Neural crest cell (in vitro differentiated cells): ENCODE measurements at places on chromosomes 6 and 20. TPM values are rescaled to one million over a fixed set of nuclear protein-coding genes. Genes with fewer than 3 reads are reported as not detected.

GRCh38 chr20:62953839-62954703 is 1.6 kb downstream of the SLC17A9 start:
- H3K4me3 ChIP-seq, result peak overlapping the region; percentile 76
- peak overlapping the region; percentile 57 for H3K27ac ChIP-seq
- no peaks in the 10 kb centered on the region for H3K27me3 ChIP-seq
- DNase-seq, result peak; percentile 45
- peaks cover 17% of the 10 kb centered on the region for H3K4me1 ChIP-seq

GRCh38 chr6:84867521-84867920 is 103.1 kb upstream of the TBX18 start:
- no peaks in the 10 kb centered on the region for H3K4me1 ChIP-seq
- no peaks in the 10 kb centered on the region for H3K36me3 ChIP-seq

Gene MUC21
- total RNA-seq, result not detected in 2 replicates

GRCh38 chr6:106609699-106610098 is 19.6 kb downstream of the RTN4IP1 start:
- H3K4me3 ChIP-seq, result no peak overlapping the region
- H3K27ac ChIP-seq, result no peak overlapping the region
- no peaks in the 10 kb centered on the region for H3K4me1 ChIP-seq
- no peak for DNase-seq
- H3K36me3 ChIP-seq, result peaks cover 10% of the 10 kb centered on the region

- H3K4me3 ChIP-seq, result no peak overlapping the region
- H3K4me1 ChIP-seq, result peaks cover 14% of the 10 kb centered on the region
Measured at GRCh38 chr20:51411870-51412269, 130.6 kb downstream of the NFATC2 start.

- peaks cover 6% of the 10 kb centered on the region for H3K4me1 ChIP-seq
- H3K27ac ChIP-seq, result no peak overlapping the region
- H3K36me3 ChIP-seq, result no peaks in the 10 kb centered on the region
Measured at GRCh38 chr6:157867155-157867559, 44.1 kb downstream of the SNX9 start.

GRCh38 chr20:62815066-62815991 is 1.5 kb upstream of the COL9A3 start:
- no peak for DNase-seq
- peaks cover 11% of the 10 kb centered on the region for H3K4me1 ChIP-seq
- no peak overlapping the region for H3K27ac ChIP-seq
- H3K36me3 ChIP-seq, result no peaks in the 10 kb centered on the region
- peak overlapping the region; percentile 68 for H3K4me3 ChIP-seq
- peaks cover 33% of the 10 kb centered on the region for H3K27me3 ChIP-seq

DNA sequence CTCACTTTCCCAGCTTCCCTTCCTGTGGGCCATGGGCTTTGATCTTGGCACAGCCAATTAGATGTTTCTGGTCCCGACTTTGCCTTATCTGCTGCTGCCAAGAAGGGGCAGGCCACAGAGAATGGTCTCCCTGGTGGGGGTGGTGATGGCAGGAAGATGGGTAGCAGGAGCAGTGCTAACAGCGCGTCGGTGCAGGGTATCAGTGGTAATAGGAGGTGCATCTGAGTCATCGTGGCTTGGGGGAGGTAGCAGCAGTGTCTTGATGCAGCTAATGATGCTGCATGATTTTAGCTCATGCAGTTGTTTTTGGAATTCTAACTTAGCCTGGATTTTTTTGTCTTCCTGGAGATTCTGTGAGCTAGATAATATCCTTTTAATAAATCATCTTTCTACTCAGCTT is 18.9 kb upstream of the MAS1 start:
- H3K27ac ChIP-seq, result no peak overlapping the region
- H3K36me3 ChIP-seq, result no peaks in the 10 kb centered on the region
- peaks cover 2% of the 10 kb centered on the region for H3K27me3 ChIP-seq
- H3K4me3 ChIP-seq, result no peak overlapping the region
- H3K4me1 ChIP-seq, result no peaks in the 10 kb centered on the region

Gene TSPO2
- total RNA-seq, result not detected in 2 replicates

Gene APCDD1L
- total RNA-seq, result not detected in 2 replicates

GRCh38 chr6:112563368-112563767 is 216.2 kb downstream of the RFPL4B start:
- no peaks in the 10 kb centered on the region for H3K27me3 ChIP-seq
- H3K27ac ChIP-seq, result peak overlapping the region; percentile 90
- no peak for DNase-seq
- peaks cover 6% of the 10 kb centered on the region for H3K36me3 ChIP-seq

- H3K4me3 ChIP-seq, result no peak overlapping the region
- H3K27ac ChIP-seq, result no peak overlapping the region
- DNase-seq, result no peak
- H3K36me3 ChIP-seq, result no peaks in the 10 kb centered on the region
- H3K27me3 ChIP-seq, result no peaks in the 10 kb centered on the region
Measured at GRCh38 chr6:2937627-2938003, 33.8 kb downstream of the SERPINB6 start.

GRCh38 chr6:100101644-100102043 is 107.6 kb upstream of the MCHR2 start:
- no peaks in the 10 kb centered on the region for H3K36me3 ChIP-seq
- H3K27ac ChIP-seq, result no peak overlapping the region
- no peak for DNase-seq

GRCh38 chr20:46900826-46901225 is 6.2 kb downstream of the EYA2 start:
- peaks cover 3% of the 10 kb centered on the region for H3K4me1 ChIP-seq
- H3K4me3 ChIP-seq, result no peak overlapping the region
- H3K27ac ChIP-seq, result no peak overlapping the region
- no peaks in the 10 kb centered on the region for H3K36me3 ChIP-seq
- no peak for DNase-seq
- peaks cover 74% of the 10 kb centered on the region for H3K27me3 ChIP-seq

DNA sequence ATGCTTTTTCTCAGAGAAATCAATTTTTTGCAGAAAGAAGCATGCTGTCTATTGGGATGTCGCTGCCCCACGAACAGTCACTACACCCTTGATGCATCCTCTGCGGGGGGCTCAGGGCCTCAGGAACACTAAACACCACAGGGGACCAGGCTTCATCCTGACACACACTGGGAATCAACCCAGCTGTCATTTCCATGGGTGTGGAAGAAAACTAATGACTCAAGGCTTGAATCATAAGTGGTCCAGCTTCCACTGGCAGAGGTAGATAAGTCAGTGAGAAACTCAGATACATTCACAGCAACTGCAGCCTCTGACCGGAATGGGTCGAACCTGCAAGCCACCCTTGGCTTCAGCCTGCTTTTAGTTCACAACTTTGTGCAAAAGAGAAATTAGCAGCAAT is 81.3 kb upstream of the SPTLC3 start:
- no peak overlapping the region for H3K27ac ChIP-seq
- no peaks in the 10 kb centered on the region for H3K36me3 ChIP-seq
- no peak for DNase-seq
- H3K4me1 ChIP-seq, result peaks cover 23% of the 10 kb centered on the region
- H3K27me3 ChIP-seq, result no peaks in the 10 kb centered on the region

DNA sequence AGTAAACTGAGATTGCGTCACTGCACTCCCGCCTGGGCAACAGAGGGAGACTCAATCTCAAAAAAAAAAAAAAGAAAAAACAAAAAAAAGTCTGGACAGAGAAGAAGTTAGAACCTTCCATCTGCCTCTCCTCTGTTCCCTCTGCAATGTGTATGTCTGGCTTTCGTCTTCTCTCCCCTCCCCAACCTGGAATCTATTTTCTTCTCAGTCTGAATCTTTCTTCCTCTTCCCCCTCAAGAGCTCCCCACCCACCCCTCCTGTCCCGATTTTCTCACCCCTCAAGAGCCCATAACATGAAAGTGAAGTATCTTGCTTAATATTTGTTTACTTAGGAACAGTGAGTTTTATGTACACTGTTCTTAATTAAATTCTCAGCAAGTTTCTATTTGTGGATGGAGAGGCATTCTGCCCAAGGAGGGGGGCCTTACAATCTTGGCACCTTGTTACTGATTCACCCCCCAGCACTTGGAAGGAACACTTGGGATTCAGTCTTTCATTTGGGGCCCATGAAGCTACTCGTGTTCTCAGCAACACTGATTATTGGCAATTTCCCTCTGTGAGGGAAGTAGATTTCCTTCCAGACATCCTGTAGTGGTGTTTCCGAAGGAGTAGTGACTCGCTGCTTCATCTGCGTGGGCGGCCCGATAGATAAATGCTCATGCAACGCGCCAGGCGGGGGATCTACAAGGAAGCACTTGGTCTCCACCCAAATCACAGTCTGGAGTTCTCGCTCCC is 69.3 kb upstream of the SRSF6 start:
- no peak overlapping the region for H3K4me3 ChIP-seq
- H3K36me3 ChIP-seq, result no peaks in the 10 kb centered on the region
- H3K27ac ChIP-seq, result no peak overlapping the region
- no peak for DNase-seq
- H3K4me1 ChIP-seq, result no peaks in the 10 kb centered on the region

GRCh38 chr6:117976030-117976651 is 69.1 kb downstream of the SLC35F1 start:
- DNase-seq, result peak; percentile 29
- H3K4me3 ChIP-seq, result no peak overlapping the region
- peaks cover 12% of the 10 kb centered on the region for H3K36me3 ChIP-seq
- H3K27me3 ChIP-seq, result no peaks in the 10 kb centered on the region
- H3K27ac ChIP-seq, result peak overlapping the region; percentile 38

- H3K27me3 ChIP-seq, result no peaks in the 10 kb centered on the region
- H3K4me3 ChIP-seq, result no peak overlapping the region
- H3K4me1 ChIP-seq, result peaks cover 4% of the 10 kb centered on the region
- H3K27ac ChIP-seq, result no peak overlapping the region
Measured at GRCh38 chr6:7196685-7197283, 89.0 kb downstream of the RREB1 start.

GRCh38 chr6:17182961-17183360 is 81.1 kb downstream of the STMND1 start:
- no peaks in the 10 kb centered on the region for H3K36me3 ChIP-seq
- no peaks in the 10 kb centered on the region for H3K27me3 ChIP-seq
- no peak for DNase-seq
- H3K27ac ChIP-seq, result no peak overlapping the region
- H3K4me1 ChIP-seq, result peaks cover 9% of the 10 kb centered on the region

DNA sequence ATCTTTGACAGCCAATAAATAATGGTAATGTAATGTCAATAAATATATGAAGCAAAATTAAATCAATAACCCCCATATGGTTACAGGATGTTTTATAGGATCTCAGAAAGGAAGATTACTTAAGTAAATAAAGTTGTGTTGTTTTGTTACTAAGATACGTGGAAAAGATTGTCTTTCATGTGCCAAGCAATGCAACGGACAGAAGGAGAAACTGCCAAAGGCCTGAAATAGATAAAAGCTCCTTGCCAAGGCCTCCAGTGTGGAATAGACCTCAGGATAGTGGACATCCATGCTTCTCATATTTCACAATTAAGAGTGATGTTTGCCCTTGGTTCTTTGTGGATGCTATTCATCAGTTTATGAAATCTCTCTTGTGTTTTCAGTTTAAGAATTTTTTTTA is 16.4 kb upstream of the FNDC1 start:
- no peak for DNase-seq
- peaks cover 16% of the 10 kb centered on the region for H3K27me3 ChIP-seq
- no peak overlapping the region for H3K27ac ChIP-seq
- peaks cover 3% of the 10 kb centered on the region for H3K4me1 ChIP-seq

Gene ZNF334
- 21.0 and 21.4 TPM in 2 replicates for total RNA-seq

Gene FAM110A
- total RNA-seq, result 16.8 and 17.4 TPM in 2 replicates

Gene DEFB132
- not detected in 2 replicates for total RNA-seq

DNA sequence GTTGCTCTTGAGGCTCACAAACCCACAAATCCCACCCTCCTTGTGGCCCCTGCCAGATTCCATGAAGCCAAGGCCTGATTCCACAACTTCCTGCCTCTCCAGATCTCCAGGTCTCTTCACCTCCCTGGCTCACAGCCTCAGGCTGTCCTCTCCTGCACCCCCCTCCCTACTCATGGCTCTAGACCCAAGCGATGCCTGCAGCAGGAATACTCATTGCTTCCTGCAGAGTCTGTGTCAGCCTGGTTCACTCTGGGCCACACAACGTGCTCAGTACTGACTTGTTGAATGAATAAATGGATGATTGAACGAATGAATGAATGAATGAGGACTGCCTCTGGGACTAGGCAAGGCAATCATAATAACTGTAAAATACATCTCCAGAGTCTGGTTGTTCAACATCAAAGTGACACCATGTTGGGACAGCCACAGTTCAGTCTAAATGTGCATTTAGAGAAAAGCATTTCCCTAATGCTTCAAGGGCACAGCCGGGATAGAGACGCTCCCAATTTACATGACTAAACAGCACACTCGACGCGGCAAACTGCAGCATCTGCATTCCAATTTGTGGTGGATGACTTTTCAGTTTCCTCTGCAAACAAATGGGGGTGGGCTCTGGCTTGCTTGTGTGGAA is 139.9 kb downstream of the GRM4 start:
- H3K36me3 ChIP-seq, result no peaks in the 10 kb centered on the region
- no peak overlapping the region for H3K4me3 ChIP-seq
- no peak for DNase-seq
- H3K27ac ChIP-seq, result no peak overlapping the region
- peaks cover 18% of the 10 kb centered on the region for H3K4me1 ChIP-seq

Gene LY86
- not detected in 2 replicates for total RNA-seq

- no peaks in the 10 kb centered on the region for H3K27me3 ChIP-seq
- H3K27ac ChIP-seq, result no peak overlapping the region
- H3K36me3 ChIP-seq, result no peaks in the 10 kb centered on the region
- DNase-seq, result peak; percentile 46
- H3K4me1 ChIP-seq, result no peaks in the 10 kb centered on the region
- no peak overlapping the region for H3K4me3 ChIP-seq
Measured at GRCh38 chr6:161393839-161394364, 120.0 kb upstream of the AGPAT4 start.

DNA sequence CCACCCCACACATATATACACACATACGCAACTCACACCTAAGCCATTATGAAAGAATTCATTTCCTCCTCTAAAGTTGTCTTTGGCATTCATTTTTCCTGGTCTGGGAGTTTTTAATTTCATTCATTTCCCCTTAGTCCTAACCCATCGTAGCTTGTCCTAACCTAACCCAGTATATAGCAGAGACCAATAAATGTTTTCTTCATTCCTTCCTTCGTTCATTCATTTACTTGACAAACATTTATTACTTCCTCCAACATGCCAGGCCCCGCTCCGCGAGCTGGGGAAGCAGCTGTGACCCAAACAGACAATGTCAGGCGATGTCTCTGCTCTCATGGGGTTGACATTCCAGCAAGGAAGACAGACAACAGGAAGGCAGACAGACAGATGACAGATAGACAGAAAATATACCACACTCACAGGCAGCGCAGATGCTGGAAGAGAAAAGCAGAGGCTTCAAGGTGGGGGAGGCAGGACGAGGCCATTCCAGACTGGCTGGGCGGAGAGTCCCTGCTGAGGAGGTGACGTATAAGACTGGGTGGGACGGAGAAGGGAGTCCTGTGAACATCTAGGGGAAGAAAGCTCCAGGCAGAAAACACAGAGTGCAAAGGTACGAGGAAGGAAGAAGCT is 33.7 kb upstream of the SIRPA start:
- H3K4me3 ChIP-seq, result no peak overlapping the region
- H3K27me3 ChIP-seq, result peaks cover 14% of the 10 kb centered on the region
- DNase-seq, result no peak
- peaks cover 6% of the 10 kb centered on the region for H3K4me1 ChIP-seq
- H3K27ac ChIP-seq, result no peak overlapping the region
- H3K36me3 ChIP-seq, result no peaks in the 10 kb centered on the region

Gene CTCFL
- total RNA-seq, result 0.09 and 0.14 TPM in 2 replicates

DNA sequence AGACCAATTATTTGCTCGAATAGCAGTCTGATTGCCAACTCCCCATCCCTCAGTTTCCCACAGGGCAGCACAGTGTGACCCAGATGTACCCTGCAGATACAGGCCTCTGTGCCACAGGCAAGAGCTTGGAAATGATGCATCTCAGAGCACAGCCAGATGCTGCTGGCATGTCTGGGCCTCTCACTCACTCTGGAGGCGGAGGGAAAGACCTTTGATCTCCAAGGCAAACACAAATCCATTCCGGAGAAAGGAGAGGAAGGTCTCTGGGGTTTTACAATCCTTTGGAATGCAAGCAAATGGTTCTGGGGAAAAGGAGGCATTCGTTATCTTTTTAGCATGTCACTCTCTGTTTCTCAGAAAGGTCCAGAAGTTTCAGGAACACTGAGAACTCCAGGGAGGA is 74.2 kb downstream of the RIOK1 start:
- H3K36me3 ChIP-seq, result no peaks in the 10 kb centered on the region
- H3K27ac ChIP-seq, result no peak overlapping the region
- H3K4me3 ChIP-seq, result no peak overlapping the region
